HT1080 (cell line): ENCODE measurements at places on chromosomes 16 and 17. TPM values are rescaled to one million over a fixed set of nuclear protein-coding genes. Genes with fewer than 3 reads are reported as not detected.

The NPIPA8 gene
- not detected in 2 replicates for total RNA-seq

DNA sequence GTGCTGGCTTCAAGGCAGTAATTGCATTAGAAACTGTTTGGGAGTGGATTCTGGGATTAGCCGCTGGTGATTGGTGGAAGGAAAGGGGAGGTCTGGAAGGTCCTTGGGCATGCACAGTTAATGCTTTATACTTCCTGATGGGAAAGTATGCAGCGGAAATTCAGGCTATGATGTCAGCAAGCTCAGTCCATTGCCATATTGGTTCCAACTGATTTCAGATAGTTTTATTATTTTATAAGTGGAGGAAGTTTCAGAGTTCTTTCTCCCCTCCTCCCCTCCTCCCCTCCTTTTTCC, 8.1 kb upstream of the CMTR2 start:
- DNase-seq, result peak; percentile 30

- no peak for DNase-seq
Observed at GRCh38 chr16:2386990-2387389, 42.3 kb upstream of the CCNF start.

DNA sequence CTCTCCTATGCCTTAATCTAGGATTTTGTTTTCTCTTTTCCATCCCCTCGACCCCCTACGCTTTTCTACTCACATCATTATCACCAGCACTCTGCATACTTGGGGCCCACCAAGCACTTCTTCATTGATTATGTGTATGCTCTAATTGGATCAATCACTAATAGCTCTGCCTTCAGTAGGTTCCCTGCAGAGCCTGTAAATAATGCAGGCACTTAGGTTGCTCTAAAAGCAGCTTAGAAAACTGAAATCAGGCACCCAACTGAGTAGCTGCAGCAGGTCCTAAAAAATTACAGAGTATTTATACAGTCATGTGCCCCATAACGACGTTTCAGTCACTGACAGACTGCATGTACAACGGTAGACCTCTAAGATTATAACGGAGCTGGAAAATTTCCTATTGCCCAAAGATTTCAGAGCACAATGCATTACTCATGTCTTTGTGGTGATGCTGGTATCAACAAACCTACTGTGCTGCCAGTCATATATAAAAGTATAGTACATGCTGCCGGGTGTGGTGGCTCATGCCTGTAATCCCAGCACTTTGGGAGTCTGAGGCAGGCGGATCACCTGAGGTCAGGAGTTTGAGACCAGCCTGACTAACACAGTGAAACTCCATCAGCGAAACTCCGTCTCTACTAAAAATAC, 280.4 kb downstream of the HS3ST3B1 start:
- no peak for DNase-seq

The MYH13 gene
- total RNA-seq, result not detected in 2 replicates

DNA sequence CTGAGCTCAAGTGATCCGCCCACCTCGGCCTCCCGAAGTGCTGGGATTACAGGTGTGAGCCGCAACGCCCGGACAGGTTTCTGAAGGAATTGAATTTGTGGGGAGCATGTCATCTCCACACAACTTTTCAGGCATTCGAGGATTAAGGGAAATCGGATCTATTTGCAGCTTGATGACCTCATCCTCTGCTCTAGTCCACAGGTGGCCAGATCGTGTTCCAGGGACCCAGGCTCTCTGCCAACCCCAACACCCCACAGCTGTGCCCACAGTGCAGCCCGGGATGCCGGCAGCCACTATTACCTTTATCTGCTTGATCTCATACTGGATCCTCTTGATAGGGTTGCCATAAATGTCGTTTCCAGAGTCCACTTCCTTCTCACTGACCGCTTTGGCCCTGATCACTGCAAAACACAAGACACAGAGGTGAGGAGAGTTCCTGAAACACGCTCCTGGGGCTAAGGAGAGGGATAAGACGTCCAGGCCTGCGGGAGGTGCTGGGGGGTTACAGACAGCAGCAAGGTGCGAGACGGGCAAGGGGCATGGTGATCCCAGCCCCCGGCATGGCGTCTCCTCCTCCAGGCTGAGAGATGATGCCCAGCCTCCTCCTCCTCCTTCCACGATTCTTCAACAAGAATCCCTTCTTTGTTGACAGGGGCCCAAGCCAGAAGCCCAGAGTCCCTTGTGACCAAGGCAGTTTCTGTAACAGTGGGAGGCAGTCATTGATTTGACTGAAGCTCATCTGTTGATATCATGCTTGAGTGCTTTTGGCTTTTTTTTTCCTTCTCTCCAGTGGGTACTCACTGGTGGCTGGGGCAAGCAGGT, 29.3 kb downstream of the CEP295NL start:
- peak; percentile 52 for DNase-seq

The FOXL1 gene
- 0.51 and 0.80 TPM in 2 replicates for total RNA-seq

The CACNA1G gene
- total RNA-seq, result 0.03 and 0.40 TPM in 2 replicates

GRCh38 chr17:10058921-10059683, 139.3 kb downstream of the GAS7 start:
- no peak for DNase-seq

- peak; percentile 97 for DNase-seq
Observed at GRCh38 chr17:10292057-10292937, 80.5 kb downstream of the MYH13 start.

DNA sequence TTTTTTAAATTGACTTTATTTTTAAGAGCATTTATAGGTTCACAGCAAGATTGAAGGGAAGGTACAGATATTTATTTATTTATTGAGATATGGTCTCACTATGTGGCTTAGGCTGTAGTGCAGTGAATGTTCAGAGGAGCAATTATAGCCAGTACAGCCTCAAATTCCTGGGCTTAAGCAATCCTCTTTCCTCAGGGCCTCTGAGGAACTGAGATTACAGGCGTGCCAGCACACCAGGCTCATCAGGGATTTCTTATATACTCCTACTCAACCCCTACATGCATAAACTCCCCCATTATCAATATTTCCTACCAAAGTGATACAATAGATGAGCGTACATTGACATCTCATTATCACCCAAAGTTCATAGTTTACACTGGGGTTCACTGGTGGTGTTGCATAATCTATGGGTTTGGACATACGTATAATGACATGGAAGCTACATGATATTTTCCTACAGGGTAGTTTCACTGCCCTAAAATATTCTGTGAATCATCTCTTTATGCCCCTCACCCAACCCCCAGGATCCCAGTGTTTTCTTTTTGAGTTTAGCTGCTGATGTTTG, 33.5 kb downstream of the HS3ST3B1 start:
- no peak for DNase-seq

DNA sequence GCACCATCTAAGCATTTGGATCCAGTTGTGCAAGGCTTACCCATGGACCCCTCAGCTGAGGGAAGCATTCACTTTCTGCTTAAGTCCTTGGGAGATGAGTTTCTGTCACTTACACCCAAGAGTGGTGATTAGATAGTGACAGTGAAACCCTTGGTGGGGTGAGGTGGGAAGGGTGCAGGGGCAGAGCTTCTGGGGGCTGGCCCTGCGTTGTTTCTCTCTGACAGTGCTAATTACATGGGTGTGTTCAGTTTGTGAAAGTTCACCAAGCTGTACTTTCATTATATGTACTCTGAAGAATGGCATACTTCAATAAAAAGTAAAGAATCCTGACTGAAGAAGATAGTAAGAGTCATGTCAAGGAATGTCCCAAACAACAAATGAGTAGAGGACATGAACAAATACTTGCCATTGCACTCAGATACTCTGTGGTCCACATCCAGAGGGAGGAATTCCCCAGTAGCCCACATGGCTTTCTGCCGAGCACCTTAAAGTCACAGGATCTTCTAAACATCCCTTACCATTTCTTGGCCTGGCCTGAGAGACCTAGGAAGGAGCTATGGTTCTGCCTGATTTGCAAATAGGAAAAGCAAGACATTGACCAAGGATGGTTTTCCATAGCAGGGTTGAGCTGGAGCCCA, 8.4 kb downstream of the CHST6 start:
- DNase-seq, result no peak

DNA sequence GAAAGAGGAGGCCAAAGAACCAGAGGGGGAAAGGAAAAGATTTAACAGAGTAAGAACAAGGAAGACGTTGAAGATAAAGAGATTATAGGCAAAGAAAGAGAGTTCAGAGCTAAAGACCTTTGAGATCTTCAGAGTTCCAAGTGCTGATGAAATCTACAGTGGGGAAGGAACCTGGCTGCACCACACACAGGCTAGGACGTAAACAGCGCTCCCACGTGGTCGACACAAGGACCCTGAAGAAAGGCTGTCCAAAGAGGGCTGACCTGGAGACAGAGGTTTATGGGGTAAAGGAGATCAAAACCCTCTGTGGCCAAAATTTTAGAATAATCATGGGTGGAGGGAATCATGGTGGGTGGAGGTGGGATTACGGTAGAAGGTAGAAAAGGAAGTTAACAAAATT, 121.6 kb downstream of the PMP22 start:
- DNase-seq, result no peak

The SSTR5 gene
- total RNA-seq, result not detected in 2 replicates

The SLC16A13 gene
- total RNA-seq, result 0.43 TPM in 1 of 2 replicates, not detected in the other

DNA sequence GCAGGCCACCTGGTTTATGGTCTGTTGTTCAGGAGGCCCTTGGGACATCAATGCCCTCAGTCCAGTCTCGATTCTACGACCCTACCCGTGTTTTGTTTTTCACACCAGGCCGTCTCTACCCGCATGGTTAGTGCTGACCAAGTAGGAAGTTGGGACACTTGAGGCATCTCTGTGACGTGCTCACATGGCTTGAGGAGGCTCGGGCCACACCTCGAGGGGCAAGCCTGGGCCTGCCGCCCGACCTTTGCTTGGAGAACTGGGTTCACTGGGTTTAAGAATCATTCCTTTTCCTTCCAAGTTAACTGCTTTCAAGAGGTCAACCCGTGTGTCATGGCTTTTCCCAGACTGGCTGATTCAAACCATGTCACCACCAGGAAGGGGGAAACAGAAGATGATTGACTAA, 86.8 kb downstream of the CMIP start:
- no peak for DNase-seq

The GPRC5B gene
- 1.2 and 2.7 TPM in 2 replicates for total RNA-seq

GRCh38 chr17:4073983-4074830, 68.6 kb downstream of the ZZEF1 start:
- DNase-seq, result no peak

The NKIRAS2 gene
- 47.5 and 53.2 TPM in 2 replicates for total RNA-seq

The HOXB5 gene
- total RNA-seq, result 0.47 and 0.51 TPM in 2 replicates

DNA sequence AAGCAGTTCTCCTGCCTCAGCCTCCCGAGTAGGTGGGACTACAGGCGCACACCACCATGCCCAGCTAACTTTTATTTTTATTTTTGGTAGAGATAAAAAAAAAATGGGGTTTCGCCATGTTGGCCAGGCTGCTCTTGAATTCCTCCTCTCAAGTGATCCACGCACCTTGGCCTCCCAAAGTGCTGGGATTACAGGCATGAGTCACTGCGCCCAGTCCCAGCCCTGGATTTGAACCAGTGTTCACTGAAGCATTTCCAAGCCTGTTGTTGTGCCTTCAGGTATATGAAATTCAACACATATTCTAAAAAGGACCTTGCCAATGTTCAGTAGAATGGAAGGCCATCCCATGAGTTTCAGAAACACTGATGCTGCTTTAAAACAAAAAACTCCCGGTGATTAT, 165.3 kb downstream of the SLC39A11 start:
- no peak for DNase-seq

DNA sequence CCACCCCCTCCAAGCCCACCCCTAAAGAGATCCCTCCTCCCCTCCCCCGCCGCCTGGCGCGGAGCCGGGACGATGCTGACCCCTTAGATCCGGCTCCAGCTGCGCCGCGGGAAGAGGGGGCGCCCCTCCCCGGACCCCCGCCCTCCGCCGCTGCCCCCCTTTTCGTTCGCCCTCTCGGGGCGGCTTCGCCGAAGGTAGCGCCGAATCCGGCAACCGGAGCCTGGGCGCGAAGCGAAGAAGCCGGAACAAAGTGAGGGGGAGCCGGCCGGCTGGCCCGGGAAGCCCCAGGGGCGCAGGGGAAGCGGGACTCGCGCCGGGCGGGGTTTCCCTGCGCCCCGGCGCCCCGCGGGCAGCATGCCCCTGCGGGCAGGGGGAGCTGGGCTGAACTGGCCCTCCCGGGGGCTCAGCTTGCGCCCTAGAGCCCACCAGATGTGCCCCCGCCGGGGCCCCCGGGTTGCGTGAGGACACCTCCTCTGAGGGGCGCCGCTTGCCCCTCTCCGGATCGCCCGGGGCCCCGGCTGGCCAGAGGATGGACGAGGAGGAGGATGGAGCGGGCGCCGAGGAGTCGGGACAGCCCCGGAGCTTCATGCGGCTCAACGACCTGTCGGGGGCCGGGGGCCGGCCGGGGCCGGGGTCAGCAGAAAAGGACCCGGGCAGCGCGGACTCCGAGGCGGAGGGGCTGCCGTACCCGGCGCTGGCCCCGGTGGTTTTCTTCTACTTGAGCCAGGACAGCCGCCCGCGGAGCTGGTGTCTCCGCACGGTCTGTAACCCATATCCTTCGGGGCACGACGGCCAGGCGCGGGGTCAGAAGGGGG, 623 bp downstream of the CACNA1G start:
- no peak for DNase-seq

DNA sequence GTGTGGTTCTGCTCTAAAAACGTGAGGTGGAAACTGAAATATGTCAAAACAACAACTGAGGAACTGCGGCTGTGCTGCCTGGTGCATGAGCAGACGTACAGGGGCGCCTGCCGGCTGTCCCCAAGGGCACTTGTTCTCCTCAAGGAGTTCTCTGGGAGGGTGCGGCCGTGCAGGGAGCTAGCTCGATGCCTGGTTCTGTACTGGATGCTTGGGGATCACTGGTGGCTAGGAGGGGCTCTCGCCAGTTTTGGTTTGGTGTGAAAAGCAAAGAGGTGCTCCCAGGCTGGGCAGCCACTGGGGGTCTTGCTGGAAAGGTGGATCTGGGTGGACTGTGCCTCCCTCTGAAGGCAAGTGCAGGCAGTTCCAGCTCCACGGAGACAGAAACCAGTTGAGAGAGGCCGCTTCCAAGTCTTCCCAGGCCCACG, 41.9 kb upstream of the ATP2A3 start:
- DNase-seq, result no peak

GRCh38 chr16:70725912-70726828, 40.3 kb upstream of the MTSS2 start:
- DNase-seq, result no peak

The USB1 gene
- total RNA-seq, result 16.8 and 25.7 TPM in 2 replicates

DNA sequence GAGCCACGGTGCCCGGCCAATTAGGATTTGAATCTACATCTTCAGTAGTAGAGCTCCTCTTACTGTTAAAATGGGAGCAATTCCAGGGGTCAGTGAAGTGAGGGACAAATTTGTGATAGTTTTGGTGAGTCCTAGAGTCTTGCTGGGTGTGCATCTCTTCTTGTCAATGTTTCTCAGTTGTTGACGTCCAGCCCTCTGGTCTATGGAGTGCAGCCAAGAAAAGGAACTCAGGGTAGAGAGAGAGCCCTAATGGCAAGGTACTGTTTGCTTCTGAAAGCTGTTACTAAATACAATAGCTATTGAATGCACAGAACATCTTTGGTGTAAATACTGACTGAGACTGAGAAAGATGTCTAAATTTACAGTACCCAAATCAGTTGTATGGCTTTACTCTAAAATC, 282.5 kb upstream of the SALL1 start:
- no peak for DNase-seq
